ENCODE measurements at places on chromosomes 1 and 21.

DNA sequence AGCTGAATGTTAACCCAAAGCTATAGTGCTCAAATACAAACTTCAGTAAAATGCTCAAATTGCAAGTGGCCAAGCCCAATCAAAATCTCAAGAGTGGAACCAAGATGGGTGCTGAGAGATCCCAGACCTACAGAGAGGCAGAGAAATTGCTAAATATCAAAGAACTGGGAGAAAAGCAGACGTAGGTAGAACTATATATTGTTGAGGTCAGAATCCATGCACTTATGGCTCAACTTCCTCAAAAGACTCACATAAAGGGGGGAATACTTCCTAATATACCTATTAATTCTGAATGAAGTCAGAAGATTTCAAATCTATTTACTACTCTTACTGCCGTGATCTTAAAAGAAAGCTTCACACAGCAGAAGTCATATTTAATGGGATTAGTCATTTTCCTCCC, 65.2 kb downstream of the PUM1 start:
- DNase-seq = no peak

DNA sequence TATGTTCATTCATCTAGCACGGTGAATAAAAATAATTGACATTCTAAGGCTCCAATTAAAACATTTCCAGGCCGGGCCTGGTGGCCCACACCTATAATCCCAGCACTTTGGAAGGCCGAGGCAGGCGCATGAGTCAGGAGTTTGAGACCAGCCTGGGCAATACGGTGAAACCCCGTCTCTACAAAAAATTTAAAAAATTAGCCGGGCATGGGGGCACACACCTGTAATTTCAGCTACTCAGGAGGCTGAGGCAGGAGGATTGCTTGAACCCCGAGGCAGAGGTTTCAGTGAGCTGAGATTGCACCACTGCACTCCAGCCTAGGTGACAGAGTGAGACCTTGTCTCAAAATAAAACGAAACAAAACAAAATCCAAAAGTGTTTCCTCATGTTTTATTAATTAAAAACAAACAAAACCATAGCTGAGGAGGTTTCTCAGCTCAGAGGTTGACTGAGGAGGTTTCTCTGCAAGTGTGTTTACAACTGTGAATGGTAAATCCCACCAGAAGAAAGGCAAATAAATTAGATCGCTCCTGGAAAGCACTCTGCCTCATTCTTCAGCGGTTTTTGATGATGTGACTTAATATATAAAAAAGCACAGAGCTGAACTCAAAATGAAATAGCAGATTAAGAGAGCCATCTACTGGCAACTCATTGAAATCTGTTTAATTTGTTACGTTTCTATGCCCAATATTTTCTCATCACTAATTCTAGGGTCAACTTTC, 37.7 kb upstream of the ATG4C start:
- DNase-seq = no peak

DNA sequence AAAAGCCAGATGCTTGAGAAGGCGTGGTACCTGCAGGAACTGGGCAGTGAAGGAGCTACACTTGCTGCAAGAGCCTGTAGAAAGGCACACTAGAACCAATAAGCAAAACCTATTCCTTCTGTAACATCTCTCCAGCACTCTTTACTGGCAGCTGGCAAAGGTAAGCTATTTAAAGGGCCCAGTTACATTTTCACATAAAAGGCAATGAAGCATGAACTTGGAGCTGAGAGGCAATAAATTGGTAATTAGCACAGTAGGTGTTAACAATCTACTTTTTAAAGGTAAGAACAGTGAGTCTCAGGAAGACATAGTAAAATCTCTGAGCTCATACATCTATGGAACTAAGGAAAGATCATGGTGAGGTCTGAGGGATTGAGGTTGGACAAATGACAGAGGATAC, 167.1 kb upstream of the OLFM3 start:
- no peak for DNase-seq

DNA sequence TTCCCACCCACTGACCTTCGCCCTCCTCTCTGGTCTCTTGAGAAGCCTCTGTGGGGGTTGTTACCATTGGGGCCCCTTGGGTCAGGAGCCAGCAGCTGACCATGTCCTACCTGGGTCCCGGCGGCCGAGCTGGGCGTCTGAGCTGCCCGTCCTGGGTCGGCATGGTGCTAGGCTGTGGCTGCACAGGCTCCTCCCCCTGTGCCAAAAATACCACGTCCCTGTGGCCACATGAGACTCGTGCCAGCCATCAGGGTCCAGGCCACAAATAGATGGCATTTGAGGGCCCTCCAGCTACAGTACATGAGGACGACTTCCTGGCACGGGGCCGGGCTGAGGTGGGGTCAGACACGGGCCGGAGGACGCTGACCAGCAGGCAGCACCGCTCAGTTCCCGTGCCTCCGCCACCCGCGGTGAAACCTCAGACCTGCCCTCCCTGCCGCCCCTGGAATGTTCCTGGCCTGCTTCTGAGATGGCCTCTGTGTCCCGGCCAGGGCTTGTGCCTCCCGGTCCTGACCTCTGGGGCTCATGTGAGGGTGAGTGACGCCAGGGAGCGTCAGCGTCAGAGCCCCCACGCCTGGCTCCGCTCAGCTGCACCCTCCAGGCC, at the start of gene PERM1:
TSS of gene PERM1 (minus strand) at position 139 of the 604 bp plus-strand sequence. CDS start 1,064 bp downstream, outside the sequence.
- no peak for DNase-seq

DNA sequence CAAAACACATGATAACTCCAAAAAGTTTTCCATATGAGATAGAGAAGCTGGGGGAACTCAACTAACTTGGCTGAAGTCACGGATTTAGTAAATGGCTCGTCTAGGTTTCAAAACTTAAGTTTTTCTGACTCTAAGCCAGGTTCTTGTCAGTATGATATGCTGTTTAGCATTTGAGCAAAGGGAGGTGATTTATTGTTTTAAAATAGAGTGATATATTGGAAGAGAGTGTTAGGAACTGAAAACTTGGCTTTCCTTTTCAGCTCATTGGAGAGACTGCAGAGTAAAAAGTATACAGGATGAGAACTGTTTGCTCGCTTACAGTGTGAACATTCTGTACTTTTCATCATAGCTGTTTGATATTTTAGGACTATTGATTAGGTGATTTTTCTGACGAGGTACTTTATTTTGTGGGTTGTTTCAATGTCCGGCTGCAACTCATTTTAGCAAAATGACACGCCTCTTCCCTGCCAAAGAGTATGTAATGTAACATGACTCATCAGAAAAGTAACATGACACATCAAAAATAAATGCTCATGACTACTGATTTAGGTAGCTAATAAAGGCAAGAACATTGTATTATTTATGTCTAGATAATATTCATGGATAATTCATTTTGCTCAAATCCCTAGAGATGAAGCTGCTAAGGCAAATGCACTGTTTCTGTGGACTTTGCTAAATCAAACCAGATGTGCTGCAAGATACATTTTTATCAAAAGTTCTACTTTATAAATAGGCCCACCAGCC, 355.1 kb downstream of the GPATCH2 start:
- DNase-seq = no peak

GRCh38 chr1:152873495-152873894, 4.6 kb upstream of the SMCP start:
- DNase-seq = no peak

DNA sequence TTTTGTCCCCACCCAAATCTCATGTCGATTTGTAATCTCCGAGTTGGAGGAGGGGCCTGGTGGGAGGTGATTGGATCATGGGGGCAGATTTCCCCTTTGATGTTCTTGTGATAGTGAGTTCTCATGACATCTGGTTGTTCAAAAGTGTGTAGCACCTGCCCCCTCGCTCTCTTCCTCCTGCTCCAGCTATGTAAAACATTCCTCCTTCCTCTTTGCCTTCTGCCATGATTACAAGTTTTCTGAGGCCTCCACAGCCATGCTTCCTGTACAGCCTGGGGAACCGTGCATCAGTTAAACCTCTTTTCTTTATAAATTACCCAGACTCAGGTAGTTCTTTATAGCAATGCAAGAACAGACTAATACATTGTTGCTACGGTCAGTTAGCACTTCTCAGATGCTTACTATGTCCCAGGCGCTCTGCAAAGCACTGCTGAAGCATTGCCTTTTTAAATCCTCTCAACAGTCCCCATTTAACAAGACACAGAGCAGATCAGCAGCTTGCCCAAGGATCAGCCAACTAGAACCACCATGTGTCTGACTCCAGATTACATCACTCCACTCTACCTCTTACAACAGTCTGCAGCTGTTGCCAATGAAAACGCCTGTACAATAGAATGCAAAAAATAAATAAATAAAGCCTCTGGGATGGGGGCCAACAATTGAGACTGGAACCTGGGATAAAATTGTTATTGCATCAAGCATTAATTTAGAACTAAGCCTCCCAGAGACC, 52.4 kb upstream of the USP1 start:
- no peak for DNase-seq

DNA sequence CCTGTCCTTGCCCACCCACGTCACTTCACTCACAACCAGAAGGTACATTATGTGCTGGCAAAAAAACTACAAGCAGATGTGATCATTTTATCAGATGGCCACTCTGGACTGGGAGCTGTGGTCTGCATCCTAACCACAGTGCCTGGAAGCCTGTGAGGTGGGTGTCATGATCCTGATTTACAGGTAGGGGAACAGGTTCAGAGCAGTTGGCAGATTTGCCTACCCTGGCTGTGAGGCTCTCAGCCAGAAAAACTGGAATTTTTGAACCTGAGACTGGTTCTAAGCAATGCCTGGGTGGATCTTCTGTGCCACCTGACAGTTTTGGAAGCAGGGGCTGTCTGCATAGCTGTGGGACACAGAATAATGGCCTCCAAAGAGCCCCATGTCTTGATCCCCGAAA, 150.8 kb downstream of the SYF2 start:
- DNase-seq = no peak

GRCh38 chr1:100785470-100786052, 66.0 kb downstream of the VCAM1 start:
- DNase-seq = no peak

DNA sequence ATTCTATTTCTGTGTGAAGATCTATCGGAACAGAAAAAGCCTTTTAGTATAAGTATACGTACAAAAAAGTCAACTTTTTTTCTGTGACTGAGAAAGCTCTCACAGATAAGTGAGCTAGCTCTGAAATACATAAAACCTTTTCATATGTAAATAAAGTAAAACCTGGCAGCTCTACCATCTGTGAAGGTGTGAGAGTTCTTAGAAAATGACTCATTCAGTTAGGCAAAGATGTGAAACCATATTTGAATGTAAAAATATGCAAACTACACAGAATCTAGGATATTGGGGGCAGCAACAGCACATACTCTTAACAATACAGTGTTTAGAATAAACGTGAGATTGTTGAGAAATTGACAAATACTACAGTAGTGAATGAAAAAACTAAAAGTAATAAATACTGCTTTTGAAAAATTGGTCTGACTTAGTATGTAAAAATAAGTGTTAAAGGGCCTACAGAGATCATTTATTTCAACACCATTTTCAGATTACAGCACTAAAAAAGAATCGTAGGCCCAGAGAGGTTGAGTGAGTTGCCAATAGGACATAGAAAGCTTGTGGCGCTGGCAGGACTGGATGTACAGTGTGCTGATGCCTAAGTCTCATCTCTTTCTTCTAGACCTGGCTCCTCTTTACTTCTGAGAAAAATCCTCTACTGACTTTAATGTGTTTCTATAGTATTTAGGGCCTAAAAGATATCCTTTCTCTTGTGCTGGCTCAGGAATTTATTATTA, 19.8 kb downstream of the ATP6V1G3 start:
- no peak for DNase-seq

DNA sequence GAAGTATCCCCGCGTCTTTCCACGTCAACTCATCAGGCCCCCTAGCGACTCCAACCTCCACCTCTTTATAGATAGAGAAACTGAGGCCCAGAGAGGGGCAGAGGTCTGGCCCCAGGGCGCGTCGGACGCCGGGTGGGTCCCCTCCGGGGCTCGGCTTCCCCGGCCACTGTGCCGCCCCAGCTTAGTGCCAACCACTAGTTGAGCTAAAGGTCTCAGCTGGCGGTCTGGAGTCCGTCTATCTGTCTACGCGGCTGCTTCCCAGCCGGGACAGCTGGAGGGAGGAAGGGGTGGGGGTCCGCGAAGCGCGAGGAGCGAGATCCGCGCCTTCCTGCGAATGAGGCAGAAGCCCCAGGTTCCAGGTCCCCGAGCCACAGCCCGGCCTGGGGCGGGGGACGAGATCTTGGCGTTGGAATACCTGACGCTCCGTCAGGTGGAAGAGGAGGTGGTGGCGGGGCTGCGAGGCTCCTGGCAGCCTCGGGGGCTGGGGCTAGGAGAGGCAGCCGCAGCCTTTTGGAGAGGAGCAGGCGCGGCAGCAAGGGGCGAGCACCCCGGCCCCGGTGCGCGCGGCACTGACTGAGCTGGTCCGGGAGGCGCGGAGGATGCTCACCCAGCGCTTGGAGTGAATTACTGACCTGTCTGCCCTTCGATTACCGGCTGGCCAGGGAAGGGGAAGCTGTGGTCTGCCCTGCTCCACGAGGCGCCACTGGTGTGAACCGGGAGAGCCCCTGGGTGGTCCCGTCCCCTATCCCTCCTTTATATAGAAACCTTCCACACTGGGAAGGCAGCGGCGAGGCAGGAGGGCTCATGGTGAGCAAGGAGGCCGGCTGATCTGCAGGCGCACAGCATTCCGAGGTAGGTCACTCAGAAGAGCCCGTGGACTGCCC, 937 bp downstream of the PODN start:
- no peak for DNase-seq

- DNase-seq = no peak
These were observed 23.8 kb downstream of the FAM89A start for GRCh38 chr1:231016234-231016633.

DNA sequence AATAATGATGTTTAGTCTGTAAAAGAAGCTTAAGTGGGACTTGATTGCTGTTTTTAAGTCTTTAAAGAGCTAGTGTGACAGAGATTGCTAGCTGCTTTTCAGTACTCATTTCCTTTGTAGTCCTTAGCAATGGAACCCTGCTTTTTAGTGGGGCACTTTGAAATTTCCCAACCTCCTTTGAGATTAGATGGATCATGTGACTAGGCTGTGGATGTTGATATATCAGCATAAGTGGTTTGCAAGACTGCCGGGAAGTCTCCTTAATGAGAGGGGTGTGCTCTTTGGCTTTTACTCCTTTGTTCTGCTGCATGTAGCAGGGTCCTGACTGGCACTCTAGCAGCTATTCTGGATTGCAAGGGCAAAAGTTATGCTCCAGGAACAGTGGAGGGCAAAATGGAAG, 11.2 kb upstream of the RCOR3 start:
- DNase-seq = no peak

DNA sequence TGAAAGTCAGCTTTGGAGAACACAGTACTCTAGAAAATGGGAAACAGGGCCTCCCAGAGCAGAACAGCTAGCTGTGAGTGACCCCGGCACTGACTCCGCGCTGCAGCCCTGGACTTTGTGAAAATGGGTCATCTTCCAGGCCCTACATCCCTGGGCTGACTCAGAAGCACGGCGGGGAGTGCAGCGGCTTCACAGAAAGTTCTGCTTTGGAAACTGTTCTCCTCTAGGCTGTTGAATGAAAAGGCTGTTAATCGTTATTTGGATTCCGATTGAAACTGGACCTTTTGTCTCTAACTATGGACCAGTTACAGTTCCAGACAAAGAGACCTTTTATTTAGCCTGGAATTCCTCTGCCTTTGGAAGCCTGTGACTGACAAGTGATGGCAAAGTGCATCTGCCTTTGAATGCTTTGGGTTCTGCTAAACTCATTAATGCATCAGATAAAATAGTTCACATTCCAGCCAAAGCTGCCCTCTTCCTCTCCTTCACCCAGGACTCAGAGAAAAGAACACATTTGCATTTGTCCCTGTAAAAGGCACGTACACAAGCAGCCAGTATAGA, 144.9 kb upstream of the HOOK1 start:
- DNase-seq = no peak
